ENCODE measurements at places on chromosomes 6 and 20.

- DNase-seq, result no peak
Measured at GRCh38 chr6:16061818-16062217, 67.1 kb upstream of the MYLIP start.

- DNase-seq, result no peak
Measured at GRCh38 chr6:124026694-124027093, 223.0 kb downstream of the NKAIN2 start.

DNA sequence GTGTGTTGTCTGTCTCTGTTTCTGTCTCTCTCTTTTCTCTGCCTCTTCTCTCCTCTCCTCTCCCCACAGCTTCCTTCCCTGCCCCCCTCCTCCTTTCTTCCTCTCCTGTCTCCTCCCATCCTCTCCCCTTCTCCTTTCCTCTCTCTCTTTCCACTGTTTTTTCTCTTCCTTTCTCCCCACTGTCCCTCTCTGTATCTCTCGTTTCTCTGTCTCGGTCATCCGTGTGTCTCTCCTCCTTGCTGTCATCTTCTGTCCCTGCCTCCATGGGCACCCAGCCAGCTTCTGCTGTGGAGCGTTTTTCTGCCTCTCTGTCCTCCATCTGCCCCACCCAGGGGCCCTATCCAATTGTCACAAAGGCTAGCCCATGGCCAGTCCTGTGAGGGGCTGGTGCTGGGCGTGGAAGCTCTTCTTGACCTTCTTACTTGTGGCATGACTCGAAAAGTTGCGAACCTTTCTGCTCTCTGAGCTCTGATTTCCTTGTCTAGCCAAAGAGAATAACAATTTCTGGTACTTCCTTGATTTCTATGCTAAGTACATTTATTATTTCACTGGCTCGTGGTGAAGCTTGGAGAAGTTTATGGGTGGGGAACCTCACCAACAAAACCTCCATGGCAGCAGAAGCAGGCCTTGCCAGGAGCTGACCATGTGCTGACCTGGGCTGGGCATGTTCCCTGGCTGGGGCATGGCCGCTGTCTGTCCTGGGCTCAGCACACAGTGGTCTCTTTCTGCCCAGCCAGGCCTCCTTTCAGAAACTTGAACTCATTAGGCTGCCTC is 69.3 kb downstream of the CEBPB start:
- DNase-seq, result no peak

GRCh38 chr6:36109092-36109491 is 21.2 kb upstream of the MAPK13 start:
- no peak for DNase-seq

DNA sequence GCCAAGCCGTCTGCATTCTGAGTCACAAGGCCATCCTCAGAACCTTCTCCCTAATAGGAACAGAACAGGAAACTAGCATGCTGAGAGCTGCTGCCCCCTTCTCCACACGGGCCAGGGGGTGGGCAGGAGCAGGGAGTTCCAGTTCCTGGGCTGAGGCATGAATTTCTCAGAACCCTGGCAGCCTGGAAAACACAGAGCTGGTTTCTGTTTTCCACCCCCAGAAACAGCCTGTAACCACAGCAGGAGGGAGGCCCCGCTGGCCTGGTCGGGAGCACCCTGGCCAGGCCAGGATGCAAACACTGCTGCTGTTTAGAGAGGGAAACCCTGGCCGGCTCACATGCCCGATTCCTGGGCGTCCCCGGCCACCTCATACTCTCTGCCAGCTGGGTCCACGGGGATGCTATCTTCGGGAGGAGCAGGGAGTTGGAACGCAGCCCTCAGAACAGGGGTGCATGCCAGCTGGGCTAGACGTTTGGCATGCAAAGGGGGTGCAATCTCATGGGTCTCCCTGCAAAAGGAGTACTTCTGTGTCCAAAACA is 130.1 kb downstream of the NFATC2 start:
- DNase-seq, result no peak

- DNase-seq, result no peak
Measured at GRCh38 chr20:16407251-16408067, 165.8 kb downstream of the KIF16B start.

GRCh38 chr6:41638935-41639808 is 904 bp downstream of the MDFI start:
- DNase-seq, result no peak

DNA sequence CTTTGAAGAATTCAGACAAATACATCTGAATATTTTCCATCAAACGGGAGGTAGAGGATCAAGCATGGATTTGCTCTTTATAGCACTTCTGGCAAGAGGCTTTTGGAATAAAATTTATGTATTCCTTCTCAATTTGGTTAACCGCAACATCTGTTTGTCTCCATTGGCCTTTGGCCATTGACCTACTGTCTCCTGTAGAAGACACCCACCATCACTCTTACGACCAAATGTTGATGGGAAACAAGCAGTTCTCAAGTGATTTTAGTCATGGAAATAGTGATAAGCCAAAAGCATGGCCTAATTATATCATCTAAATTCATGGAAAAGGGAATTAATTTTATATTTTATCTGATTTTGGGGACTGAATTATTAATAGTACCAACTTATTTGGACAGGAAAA is 591.9 kb downstream of the CD109 start:
- DNase-seq, result no peak

DNA sequence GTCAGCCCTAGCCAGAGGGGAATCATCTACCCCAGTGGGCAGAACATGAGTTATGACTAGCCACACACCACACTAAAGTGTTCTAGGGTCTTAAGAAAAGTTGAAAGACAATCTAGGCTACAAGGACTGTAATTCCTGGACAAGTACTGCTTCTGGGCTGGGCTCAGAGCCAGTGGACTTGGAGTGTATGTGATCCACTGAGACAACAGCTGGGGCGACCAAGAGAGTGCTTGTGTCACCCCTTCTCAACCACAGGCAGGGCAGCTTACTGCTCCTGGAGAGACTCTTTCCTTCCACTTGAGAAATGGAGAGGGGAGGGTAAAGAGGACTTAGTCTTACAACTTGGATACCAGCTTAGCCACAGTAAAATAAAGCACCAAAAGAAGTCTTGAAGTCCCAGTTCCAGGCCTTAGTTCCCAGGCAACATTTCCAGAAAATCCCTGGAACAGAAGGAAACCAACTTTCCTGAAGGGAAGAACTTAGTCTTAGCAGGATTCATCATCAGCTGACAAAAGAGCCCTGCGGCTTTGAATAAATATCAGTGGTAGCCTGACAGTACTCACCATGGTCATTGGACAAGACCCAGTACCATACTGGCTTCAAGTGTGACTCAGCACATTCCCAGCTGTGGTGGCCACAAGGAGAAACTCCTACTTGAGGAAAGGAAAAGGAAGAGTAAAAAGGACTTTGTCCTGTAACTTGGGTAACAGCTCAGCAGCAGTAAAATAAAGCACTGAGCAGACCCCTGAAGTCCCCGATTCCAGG is 355.1 kb upstream of the ADGRB3 start:
- no peak for DNase-seq

DNA sequence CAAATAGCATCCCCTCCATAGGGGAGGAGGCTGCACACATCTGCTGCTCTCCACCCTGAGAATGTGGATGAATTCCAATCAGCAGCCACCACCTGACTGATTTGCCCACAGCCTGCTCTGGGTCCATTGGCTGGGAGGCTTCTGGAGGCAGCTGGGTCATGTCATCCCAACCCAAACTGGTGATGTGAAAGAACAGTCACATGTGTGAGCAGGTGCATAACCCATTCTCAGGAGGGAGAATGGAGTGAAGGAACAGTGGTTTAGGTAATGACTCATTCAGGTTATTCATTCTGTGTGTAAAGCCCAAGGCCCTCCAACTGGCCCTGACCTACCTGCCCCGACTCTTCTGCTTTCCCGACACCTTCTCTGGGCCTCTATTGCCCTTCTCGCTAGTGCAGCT is 90.9 kb upstream of the GCM1 start:
- no peak for DNase-seq

DNA sequence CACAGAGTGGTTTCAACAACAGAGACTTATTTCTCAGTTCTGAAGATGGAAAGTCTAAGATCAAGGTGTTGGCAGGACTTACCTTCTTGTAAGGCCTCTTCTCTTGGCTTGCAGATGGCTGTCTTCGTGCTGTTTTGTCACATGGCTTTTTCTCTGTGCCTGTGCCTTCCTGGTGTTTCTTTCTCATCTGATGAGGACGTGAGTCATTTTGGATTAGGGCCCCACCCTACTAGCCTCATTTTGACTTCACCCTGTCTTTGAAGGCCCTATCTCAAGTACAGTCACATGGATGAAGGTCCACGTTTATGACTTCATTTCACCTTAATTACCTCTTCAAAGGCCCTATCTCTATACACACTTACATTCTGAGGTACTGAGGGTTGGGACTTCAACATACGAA is 41.4 kb upstream of the LAMA2 start:
- DNase-seq, result no peak

DNA sequence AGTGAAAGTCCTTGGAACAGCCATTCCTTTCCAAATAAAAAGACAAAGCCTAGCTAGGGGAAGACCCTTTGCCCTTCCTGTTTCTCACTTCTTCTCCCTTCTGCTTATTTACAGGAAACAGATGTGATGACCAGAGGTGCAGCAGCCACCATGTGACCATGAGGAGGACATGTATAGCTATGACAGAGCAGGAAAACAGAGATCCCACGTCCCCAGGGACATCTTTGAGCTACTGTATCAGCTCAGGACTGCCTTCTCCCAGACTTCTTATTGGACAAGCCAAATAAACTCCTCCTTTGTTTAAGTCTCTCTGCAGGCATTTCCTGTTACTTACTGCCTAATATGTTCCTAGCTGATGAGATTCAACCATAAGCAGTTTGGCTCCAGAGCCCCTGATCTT is 133.1 kb upstream of the MLN start:
- no peak for DNase-seq

Data from D721Med (cell line).